ENCODE measurements at places on chromosomes 1 and 21.
A peak's percentile ranks its signal among the peaks of the same experiment; 100 is the strongest.

- DNase-seq, result no peak
These were observed 79.9 kb upstream of the GPR52 start for GRCh38 chr1:174367892-174368291.

- no peak for DNase-seq
These were observed 3.2 kb upstream of the CRYBG2 start for GRCh38 chr1:26357121-26357602.

- DNase-seq, result no peak
These were observed 662 bp upstream of the LGALS8 start for GRCh38 chr1:236522937-236523703.

DNA sequence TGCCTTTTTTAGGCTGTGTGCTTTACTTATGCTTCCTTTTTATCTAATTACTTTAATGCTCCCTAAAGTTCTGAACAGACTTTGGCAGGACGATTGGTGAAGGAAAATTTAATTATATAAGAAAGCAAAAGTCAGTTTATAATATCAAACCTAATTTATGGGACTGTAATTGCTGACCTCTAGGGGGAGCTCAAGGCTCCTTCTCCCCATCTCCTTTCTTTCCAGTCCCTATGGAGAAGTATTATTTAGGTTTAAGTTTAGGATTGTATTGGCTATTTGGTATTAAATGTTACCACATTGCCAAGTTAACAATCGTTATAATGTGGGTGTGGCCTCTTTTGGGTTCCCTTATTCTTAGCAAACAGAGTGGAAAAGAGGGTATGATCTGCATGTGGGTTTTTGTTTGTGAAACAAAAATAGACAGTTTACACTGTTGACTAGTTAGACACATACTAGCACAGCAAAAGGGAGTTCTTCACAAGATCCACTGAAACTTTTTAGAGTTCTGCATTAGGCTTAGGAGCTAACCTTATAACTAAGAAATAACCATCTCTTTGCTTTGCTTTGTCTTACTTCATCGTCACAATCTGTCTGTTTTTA, 48.2 kb upstream of the TNFSF4 start:
- DNase-seq, result peak; percentile 7

GRCh38 chr1:179955731-179956130, 1.1 kb downstream of the CEP350 start:
- no peak for DNase-seq

- no peak for DNase-seq
These were observed at the start of gene CHRM3 for GRCh38 chr1:239386453-239387303. TSS of gene CHRM3 (plus strand) at chr1:239386568. CDS start at chr1:239907452, 520,884 bp downstream.

GRCh38 chr1:204426971-204427701, 15.5 kb upstream of the PPP1R15B start:
- no peak for DNase-seq

- DNase-seq, result peak; percentile 9
These were observed 129.2 kb downstream of the GLUL start for GRCh38 chr1:182262425-182262824.

Measured in CMK (cell line).